Activated CD4-positive, alpha-beta T cell treated with anti-CD3 and anti-CD28 coated beads for 24 hours (primary cell): ENCODE measurements at places on chromosomes 7 and 10.

GRCh38 chr10:119872610-119872859 lies at the start of gene MCMBP:
Gene MCMBP, minus strand, starts transcription at chr10:119872843. Its CDS starts 259 bp downstream, at chr10:119872584.
- DNase-seq: no peak

GRCh38 chr10:124683814-124684213 lies 60.4 kb downstream of the FAM53B start:
- DNase-seq: no peak

- no peak for DNase-seq
Measured at GRCh38 chr10:91596825-91597196, 36.1 kb downstream of the PPP1R3C start.

DNA sequence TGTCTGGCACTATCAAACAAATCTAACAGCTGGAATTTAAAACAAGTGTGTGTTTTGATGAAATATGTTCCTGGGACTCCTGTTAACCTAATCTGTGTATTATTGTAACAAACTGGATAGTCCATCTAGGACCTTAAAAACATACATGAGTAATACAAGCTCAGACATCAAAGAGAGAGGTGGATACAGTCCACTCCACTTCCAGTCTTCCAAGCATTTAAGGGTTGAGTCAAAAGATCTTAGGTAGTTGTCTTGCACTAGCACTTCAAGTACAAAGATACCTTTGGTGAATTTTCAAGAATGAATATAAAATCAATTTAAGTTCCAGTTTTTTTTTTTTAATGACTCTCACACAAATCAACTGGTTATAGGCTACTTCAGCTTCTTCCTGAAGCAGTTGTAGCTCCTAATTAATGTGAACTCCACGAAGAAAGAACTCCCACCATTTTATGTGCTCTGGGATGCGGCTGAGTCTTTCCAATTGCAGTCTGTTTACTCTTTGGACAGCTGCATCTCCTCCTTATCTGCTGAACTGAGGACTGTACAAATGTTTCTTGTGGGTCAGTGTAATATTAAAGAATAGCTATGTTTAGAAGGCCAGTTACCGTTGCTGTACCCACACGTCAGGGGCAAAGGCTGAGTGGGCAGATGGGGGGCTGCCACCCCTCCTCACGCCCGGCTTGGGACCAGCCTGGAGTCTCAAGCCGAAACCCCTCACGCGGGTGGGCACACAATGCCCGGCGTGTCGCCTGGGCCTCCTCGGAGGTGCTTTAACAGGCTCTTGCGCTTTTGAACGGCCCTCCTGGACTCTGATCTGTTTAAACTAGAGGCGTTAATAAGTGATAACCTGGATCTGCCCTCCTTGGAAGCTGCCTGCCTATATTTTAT lies 2.9 kb upstream of the IGF2BP3 start:
- DNase-seq: no peak

DNA sequence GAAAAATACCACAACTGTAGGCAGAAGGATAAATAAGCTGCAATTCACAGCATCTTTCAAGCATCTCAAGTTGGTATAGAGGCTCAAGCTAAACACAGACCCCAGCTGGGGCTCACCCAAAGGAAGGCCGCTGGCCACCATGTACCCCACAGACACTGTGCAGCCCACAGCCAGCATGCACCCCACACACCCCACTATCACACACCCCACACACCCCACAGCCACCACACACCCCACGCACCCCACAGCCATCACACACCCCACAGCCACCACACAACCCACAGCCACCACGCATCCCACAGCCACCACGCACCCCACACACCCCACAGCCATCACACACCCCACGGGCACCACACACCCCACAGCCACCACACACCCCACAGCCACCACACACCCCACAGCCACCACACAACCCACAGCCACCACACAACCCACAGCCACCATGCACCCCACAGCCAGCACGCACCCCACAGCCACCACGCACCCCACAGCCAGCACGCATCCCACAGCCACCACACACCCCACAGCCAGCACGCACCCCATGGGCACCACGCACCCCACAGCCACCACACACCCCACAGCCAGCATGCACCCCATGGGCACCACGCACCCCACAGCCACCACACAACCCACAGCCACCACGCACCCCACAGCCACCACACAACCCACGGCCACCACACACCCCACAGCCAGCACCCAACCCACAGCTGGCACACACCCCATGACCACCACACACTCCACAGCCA lies 214.7 kb downstream of the DNAJB6 start:
- DNase-seq: no peak

- no peak for DNase-seq
Measured at GRCh38 chr7:123961771-123962170, 36.7 kb downstream of the SPAM1 start.

GRCh38 chr7:99030951-99031350 lies 113.0 kb downstream of the SMURF1 start:
- no peak for DNase-seq

DNA sequence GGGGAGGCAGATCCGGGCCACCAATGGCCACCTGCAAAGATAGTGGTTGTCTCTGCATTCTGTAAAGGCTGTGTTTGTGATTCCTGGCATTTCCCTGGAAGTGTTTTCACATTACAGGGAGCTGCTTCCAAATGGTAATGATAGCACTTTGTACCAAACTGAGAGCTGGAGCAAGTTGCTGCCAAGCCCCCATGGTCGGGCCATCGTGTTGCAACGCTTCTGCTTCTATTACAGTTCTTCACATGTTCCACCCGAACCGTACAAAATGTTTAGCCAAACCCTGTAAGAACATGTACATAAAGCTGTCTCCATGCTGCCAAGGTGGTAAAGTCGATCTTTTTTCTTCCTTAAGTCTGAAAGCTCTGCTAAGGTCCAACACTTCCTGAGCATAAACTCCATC lies 397.7 kb upstream of the NFE2L3 start:
- DNase-seq: no peak

GRCh38 chr7:151984612-151985011 lies 28.4 kb downstream of the GALNTL5 start:
- no peak for DNase-seq

GRCh38 chr7:66033471-66034385 lies 41.9 kb upstream of the ASL start:
- no peak for DNase-seq

DNA sequence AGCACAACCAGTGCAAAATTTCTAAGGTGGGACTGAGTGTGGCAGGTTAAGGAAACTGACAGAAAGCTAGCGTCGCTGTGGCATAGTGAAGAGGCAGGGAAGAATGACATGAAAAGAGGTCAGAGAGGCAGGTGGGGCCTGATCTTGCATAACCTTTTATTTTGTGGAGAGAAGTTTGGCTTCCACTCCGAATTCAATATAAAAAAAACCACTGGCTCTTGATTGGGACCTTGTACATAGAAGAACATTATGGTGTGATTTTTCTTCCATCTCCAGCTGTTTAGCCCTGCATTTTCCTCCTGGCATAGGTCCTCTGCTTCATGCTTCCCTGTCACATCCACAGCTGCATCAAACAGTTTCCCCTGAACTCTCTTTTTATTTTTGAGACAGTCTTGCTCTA lies 170.5 kb upstream of the MEOX2 start:
- DNase-seq: no peak

DNA sequence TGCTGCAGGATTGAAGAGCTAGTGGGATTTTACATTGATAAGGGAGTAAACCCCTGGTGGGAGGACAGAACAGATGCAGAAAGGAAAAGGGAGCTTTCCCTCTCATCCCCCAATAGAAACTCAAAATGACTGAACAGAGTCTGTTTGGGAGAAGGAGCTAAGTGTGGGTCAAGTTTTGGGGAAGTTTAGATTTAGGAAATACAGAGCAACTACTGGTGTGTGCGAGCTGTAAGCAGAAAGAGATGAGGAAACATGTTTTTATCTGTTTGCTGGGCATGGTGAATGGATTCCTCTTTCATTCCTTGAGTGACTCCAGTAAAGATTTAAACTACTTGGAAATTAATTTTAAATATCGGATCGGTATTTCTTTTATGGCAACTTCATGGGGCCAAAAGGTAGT lies 132.7 kb downstream of the AOAH start:
- DNase-seq: no peak

DNA sequence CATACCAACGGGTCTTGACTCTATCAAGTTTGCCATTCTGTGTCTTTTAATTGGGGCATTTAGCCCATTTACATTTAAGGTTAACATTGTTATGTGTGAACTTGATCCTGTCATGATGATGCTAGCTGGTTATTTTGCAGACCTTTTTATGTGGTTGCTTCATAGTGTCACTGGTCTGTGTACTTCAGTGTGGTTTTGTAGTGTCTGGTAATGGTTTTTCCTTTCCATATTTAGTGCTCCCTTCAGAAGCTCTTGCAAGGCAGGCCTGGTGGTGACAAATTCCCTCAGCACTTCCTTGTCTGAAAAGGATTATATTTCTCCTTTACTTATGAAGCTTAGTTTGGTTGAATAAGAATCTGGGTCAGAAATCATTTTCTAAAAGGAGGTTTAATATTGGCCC lies 135.1 kb upstream of the LANCL2 start:
- DNase-seq: no peak

DNA sequence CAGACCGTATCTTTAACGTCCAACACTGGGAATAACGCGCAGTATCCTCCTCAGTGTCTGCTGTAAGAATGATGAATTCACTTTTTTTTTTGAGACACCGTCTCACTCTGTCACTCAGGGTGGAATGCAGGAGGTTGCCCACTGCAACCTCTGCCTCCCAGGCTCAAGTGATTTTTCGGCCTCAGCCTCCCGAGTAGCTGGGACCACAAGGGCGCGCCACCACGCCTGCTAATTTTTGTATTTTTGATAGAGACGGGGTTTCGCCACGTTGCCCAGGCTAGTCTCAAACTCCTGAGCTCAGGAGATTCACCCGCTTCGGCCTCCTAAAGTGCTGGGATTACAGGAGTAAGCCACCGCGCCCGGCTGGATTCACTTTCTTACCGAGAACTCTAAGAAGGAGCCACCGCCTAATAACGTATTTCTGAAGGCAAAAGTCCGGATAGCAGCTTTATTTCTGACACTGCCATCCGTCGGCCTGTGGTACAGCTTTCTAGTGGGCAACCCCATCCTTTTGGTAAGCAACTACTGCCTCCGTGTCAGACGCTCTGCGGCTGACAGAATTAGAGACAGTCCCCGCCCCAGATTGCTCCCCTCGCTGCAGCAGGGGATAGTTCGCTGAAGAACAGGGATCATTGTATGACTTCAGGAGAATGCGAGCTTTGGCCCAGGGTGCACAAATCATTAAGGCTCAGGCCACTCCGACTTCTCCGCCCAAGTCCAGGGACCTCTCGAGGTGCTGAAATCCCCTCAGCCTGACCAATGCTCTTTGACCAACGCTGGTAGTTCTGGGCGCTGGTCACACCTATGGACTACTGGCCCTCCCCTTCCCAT lies 662 bp downstream of the POLR3A start:
- no peak for DNase-seq

DNA sequence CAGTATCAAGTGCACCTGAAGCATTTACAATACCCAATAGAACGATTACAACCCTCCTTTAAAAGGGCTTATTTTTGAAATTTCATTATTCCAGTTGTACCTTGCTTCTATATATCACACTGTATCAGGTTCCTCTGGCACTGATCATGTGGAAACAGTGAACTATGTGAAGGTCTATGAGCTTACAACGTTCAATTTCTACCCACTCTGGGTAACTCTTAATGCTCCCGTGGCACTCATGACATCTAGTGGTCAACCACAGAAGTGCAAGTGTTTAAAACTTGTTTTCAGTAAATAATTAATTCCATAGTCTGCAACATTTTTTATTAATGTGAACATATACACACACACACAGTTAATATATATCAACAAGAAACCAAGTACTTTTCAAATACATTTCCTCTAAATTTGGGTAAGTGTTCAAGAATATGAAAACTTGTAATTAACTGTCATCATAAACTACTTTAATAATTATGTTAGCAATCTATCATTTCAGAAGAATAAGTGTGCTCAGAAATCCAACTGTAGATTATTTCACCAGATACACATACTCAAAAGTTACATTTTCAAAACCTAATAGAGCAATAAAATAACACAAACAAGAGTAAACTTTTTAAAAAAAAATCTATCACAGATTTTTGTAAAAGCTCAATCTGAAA lies 61.0 kb downstream of the MPP7 start:
- no peak for DNase-seq

GRCh38 chr7:111172564-111173257 lies 81.8 kb downstream of the LRRN3 start:
- DNase-seq: no peak

DNA sequence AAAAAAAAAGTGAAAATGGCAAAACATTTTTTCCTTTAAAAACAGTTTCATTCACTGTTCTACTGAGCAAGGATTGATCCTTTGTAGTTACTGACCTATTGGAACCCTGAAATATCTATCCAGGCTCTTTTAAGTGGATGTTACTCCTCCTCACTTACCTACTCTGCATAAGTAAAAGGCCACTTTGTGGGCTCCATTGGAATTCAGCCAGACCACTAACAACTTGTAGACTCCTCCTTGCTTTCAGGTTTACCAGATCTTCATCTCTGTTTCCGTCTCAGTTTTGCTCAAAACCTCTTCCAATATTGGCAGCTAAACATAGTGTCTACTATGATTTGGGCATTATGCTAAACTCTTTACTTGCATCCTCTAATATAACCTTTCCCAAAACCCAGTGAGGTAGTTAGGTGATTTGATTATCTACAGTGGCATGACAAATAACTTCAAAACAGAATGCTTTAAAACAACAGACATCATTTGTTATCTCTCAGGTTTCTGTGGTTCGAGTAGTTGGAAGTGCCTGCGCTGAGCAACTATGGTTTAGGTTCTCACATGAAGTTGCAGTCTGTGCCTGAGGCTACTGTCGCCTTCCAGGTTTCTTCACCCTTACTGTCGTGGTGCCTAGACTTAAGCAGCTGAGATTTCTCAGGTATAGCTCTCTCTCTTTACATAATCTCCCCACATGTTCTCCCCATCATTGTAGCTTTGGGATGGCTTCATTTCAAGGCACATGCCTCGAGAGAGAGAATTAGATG lies 698.2 kb downstream of the REEP3 start:
- DNase-seq: no peak

DNA sequence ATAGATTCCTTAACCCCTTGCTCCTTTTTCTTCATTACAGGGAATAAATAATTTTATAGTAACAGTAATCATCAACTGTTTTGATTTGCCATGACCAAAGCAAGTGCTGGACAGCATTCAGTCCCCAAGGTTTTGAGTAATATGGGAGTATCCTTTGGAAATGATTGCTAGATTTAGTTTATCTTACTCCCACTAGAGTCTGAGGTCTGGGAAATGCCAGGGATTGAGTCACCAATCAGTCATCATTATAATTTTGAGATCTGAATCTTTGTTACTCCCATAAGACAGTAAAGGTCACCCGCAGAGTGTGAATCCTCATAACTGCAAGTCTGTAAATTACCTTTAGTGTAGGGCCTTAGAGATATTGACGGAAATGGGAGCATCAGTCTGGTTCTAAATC lies 133.7 kb upstream of the SEMA3E start:
- no peak for DNase-seq

GRCh38 chr10:95542761-95543160 lies 18.4 kb downstream of the SORBS1 start:
- no peak for DNase-seq

- no peak for DNase-seq
Measured at GRCh38 chr10:110805292-110805691, 66.4 kb upstream of the PDCD4 start.
